H1 (cell line): ENCODE measurements at places on chromosomes 5 and 9. TPM values are rescaled to one million over a fixed set of nuclear protein-coding genes. Genes with fewer than 3 reads are reported as not detected.

- no peaks in the 10 kb centered on the region for H3K4me1 ChIP-seq
- H3K4me3 ChIP-seq, result no peak overlapping the region
- no peaks in the 10 kb centered on the region for H3K36me3 ChIP-seq
- no peak for DNase-seq
- H3K27me3 ChIP-seq, result no peaks in the 10 kb centered on the region
Observed at GRCh38 chr5:175035882-175036533, 311.6 kb downstream of the MSX2 start.

DNA sequence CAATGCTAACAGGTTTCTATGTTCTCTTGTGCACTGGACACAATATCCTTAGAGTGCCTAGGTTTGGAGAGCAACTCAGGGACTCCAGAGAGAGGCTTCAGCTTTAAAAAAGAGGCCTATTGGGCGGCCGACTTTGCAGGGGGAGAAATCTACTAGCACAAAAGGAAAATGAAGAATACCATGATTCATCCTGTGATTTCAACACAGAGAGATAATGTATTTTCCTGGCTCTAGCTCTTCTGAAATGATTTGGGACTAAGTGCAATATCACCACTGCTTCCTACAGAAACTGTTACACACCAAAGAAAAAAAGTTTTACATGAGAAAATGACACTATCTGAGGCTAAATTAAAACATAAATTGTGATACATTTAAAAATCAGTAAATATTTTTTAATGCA lies 146.1 kb upstream of the TSLP start:
- no peaks in the 10 kb centered on the region for H3K27me3 ChIP-seq
- H3K27ac ChIP-seq, result no peak overlapping the region
- no peaks in the 10 kb centered on the region for H3K4me1 ChIP-seq
- DNase-seq, result no peak
- H3K4me3 ChIP-seq, result no peak overlapping the region

DNA sequence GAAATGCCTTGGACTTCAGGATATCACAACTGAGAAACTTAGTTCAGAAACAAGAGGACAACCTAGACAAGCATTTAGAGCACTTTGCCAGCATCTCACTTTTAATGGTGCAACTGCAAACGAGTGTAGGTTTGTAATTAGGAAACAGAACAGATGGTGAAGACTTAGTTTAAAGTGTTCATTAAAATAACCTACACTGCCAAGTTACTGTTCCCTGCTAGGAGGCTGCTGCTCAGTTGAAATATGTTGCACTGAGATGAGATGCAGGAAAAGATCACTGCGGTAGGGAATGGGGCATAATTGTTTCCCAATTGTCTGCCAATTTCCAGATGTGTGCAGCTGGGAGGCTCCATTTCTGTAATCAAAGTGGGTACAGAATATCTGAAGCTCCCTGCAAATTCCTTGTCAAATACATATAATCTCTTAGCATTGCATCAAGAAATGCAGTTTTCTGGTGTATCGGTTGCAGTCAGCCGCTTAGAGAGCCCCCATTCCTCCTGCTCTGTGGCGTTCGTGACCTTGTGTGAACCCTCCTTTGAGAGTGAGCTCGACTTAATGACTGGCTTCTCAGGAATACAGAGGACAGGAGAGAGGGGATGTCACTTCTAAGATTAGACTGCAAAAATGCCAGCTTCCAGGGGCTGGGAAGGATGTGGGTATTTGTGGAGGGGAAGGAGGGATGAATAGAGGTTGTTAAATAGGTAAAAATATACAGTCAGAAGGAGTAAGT lies 448.9 kb downstream of the MED10 start:
- no peak overlapping the region for H3K27ac ChIP-seq
- no peak for DNase-seq
- no peaks in the 10 kb centered on the region for H3K36me3 ChIP-seq
- no peak overlapping the region for H3K4me3 ChIP-seq
- H3K4me1 ChIP-seq, result no peaks in the 10 kb centered on the region

CKMT2 gene
- total RNA-seq, result 1.2 and 2.4 TPM in 2 replicates

CENPK gene
- 41.4 and 50.9 TPM in 2 replicates for total RNA-seq
